ENCODE measurements at places on chromosomes 2 and 18. TPM values are rescaled to one million over a fixed set of nuclear protein-coding genes. Genes with fewer than 3 reads are reported as not detected.

FOXD4L1 gene
- not detected for polyA plus RNA-seq

NAT8 gene
- polyA plus RNA-seq = not detected

MRO gene
- polyA plus RNA-seq = not detected

G6PC2 gene
- not detected for polyA plus RNA-seq

IL36G gene
- not detected for polyA plus RNA-seq

DYSF gene
- not detected for polyA plus RNA-seq

RAD51AP2 gene
- polyA plus RNA-seq = not detected

CABLES1 gene
- not detected for polyA plus RNA-seq

AQP12A gene
- polyA plus RNA-seq = not detected

FHOD3 gene
- polyA plus RNA-seq = not detected

FER1L5 gene
- 0.02 TPM for polyA plus RNA-seq

FAP gene
- polyA plus RNA-seq = not detected

SOCS6 gene
- polyA plus RNA-seq = 1.4 TPM

DNA sequence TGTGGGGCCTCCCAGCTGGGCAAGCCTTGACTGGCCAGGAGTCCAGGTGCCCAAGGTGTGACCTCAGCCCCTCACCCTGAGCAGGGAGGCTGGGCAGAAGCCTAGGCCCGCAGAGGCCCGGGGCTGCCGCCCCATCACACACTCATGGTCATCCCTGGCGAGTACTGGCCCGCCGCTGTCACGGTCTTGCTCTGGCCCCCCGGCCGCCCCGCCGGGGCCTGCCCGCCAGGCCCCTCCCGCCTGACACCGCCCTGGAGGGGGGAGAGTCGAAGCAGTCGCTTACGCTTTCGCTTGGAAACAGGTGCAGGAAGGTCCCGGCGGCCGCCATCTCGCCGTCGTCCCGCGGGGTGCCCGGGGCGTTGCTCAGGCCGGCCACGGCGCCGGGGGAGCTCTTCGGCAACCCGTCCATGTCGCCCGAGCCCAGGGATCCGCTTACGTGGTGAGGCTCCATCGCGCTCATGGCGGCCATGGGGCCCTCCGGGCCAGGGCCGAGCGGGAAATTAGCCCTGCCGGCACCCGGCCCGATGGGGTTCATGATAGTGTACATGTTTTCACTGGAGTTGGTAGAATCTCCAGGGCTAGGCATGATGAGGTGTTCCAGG is 26.6 kb upstream of the ANKRD62 start:
- DNase-seq = no peak
- H3K4me3 ChIP-seq = no peak overlapping the region
- no peaks in the 10 kb centered on the region for H3K27me3 ChIP-seq
- H3K27ac ChIP-seq = no peak overlapping the region

GRCh38 chr18:68985172-68985820 is 187.4 kb downstream of the CCDC102B start:
- H3K27ac ChIP-seq = no peak overlapping the region
- H3K4me3 ChIP-seq = no peak overlapping the region
- DNase-seq = no peak
- no peaks in the 10 kb centered on the region for H3K36me3 ChIP-seq
- no peaks in the 10 kb centered on the region for H3K4me1 ChIP-seq
- H3K27me3 ChIP-seq = no peaks in the 10 kb centered on the region

- H3K4me3 ChIP-seq = no peak overlapping the region
- no peaks in the 10 kb centered on the region for H3K4me1 ChIP-seq
- H3K36me3 ChIP-seq = no peaks in the 10 kb centered on the region
- no peaks in the 10 kb centered on the region for H3K27me3 ChIP-seq
- DNase-seq = no peak
- no peak overlapping the region for H3K27ac ChIP-seq
Observed at GRCh38 chr2:34161549-34161948, 562.5 kb upstream of the FAM98A start.

GRCh38 chr2:203973676-203974075 is 37.1 kb downstream of the ICOS start:
- no peaks in the 10 kb centered on the region for H3K4me1 ChIP-seq
- no peaks in the 10 kb centered on the region for H3K36me3 ChIP-seq
- no peak for DNase-seq
- H3K27ac ChIP-seq = no peak overlapping the region

DNA sequence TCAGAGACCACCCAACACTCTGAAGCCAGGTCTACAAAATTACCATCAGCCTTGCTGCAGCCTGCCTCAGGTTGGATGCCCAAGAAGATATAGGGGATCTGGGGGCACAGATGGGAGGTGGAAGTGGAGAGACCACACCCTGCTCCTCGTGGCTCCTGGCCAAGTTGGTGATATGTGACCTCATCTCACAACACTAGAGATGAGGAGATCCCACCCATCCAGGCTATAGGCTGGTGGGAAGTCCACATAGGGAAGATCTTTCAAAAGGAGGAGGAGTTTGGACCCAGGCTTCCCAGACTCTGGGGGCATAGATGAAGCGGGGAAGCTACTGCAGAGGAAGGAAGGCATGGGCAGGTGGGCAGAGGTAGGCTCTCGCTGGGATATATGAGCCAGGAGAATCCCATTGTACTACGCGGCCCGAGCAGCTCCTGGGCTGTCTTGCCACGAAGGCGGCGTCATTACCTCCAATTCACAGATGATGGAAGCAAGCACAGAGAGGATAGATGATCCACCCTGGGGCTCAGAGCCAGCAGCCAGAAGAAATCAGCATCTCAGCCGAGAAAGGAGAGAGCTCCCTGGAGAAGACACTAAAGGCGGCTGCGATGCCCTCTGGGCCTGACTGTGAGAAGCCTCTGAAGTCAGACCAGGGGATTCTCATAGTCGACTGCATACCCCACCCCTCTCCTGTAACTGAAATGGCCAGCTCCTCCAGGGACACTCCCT is 96.0 kb downstream of the RHOB start:
- H3K4me3 ChIP-seq = no peak overlapping the region
- DNase-seq = no peak
- no peak overlapping the region for H3K27ac ChIP-seq
- no peaks in the 10 kb centered on the region for H3K27me3 ChIP-seq
- H3K36me3 ChIP-seq = no peaks in the 10 kb centered on the region

DNA sequence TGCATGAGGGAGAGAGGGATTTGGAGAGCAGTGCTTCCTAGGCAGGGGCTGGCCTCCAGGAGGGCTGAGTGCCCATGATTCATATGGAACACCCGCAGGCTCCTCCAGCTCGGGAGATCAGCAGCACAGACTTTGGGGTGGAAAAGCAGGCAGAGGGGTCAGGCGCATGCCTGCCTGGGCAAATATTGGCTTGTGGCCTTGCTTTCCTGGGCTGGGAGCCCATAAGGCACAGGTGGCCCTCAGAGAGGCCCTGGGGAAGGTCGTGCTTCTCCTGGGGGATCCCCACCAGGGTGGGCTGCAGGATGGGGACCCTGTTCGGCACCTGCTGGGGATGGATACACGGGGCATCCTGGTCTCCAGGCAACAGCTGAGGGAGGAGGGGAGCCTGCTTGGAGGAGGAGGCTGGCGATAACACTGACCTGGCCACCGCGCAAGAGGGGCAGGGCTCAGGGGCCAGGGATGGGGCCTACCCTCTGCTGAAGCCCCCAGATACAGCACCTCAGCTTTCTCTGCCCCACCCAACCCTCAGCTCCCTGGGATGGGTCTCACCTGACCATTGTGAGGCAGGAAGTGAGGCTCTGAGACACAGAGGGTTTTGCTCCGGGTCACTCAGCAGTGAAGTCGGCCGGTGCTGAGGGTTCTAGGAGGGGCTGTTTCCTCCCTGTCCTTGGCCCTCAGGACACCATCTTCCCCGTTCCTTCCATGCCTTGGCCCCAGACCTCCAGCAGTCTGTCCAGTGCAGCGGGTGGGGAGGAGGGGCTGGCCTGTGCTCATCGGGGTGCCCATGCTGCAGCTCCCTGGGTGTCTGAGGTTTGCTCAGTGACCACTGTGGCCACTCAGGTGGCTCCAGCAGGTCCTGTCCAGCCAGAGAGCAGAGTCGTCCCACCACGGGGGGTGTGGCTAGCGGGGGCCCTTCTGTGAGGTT is 12.0 kb downstream of the AQP12A start:
- H3K36me3 ChIP-seq = no peaks in the 10 kb centered on the region
- DNase-seq = no peak
- no peak overlapping the region for H3K4me3 ChIP-seq
- H3K27me3 ChIP-seq = peaks cover 3% of the 10 kb centered on the region
- peaks cover 10% of the 10 kb centered on the region for H3K4me1 ChIP-seq
- H3K27ac ChIP-seq = no peak overlapping the region

- no peaks in the 10 kb centered on the region for H3K4me1 ChIP-seq
- no peak overlapping the region for H3K4me3 ChIP-seq
- no peak for DNase-seq
- no peak overlapping the region for H3K27ac ChIP-seq
- H3K36me3 ChIP-seq = no peaks in the 10 kb centered on the region
Observed at GRCh38 chr2:113144259-113144658, 16.9 kb downstream of the IL1RN start.

GRCh38 chr18:71398531-71398930 is 1109.7 kb downstream of the SOCS6 start:
- no peak overlapping the region for H3K27ac ChIP-seq
- no peaks in the 10 kb centered on the region for H3K4me1 ChIP-seq
- no peaks in the 10 kb centered on the region for H3K36me3 ChIP-seq
- H3K27me3 ChIP-seq = no peaks in the 10 kb centered on the region
- no peak overlapping the region for H3K4me3 ChIP-seq
- no peak for DNase-seq

DNA sequence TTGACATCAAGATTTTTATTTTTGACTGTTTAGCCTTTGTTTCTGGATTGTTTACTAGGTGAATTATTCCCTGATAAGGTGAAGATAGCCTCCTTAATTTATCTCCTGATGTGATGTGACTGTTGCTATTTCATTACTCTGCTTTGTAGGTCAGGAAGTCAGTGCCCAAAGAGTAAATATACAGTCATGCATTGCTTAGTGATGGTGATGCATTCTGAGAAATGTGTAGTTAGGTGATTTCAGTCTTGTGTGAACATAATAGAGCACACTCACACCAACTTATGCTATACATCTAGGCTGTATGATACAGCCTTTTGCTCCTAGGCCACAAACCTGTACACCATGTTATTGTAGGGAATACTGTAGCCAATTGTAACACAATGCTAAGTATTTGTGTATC is 102.4 kb upstream of the THUMPD2 start:
- no peaks in the 10 kb centered on the region for H3K36me3 ChIP-seq
- no peak for DNase-seq
- H3K27ac ChIP-seq = no peak overlapping the region
- H3K27me3 ChIP-seq = no peaks in the 10 kb centered on the region
- no peak overlapping the region for H3K4me3 ChIP-seq
- no peaks in the 10 kb centered on the region for H3K4me1 ChIP-seq

- no peak for DNase-seq
- H3K4me1 ChIP-seq = no peaks in the 10 kb centered on the region
- H3K27ac ChIP-seq = no peak overlapping the region
Observed at GRCh38 chr2:41377837-41378236, 670.0 kb upstream of the PKDCC start.

GRCh38 chr18:63162271-63163014 is 157.1 kb downstream of the BCL2 start:
- H3K27me3 ChIP-seq = no peaks in the 10 kb centered on the region
- no peaks in the 10 kb centered on the region for H3K36me3 ChIP-seq
- H3K27ac ChIP-seq = peak overlapping the region; percentile 90
- DNase-seq = no peak
- peak overlapping the region; percentile 8 for H3K4me3 ChIP-seq

- H3K36me3 ChIP-seq = no peaks in the 10 kb centered on the region
- no peak for DNase-seq
- no peaks in the 10 kb centered on the region for H3K27me3 ChIP-seq
- no peak overlapping the region for H3K27ac ChIP-seq
- H3K4me3 ChIP-seq = no peak overlapping the region
Observed at GRCh38 chr2:173427887-173428668, 73.4 kb downstream of the CDCA7 start.

DNA sequence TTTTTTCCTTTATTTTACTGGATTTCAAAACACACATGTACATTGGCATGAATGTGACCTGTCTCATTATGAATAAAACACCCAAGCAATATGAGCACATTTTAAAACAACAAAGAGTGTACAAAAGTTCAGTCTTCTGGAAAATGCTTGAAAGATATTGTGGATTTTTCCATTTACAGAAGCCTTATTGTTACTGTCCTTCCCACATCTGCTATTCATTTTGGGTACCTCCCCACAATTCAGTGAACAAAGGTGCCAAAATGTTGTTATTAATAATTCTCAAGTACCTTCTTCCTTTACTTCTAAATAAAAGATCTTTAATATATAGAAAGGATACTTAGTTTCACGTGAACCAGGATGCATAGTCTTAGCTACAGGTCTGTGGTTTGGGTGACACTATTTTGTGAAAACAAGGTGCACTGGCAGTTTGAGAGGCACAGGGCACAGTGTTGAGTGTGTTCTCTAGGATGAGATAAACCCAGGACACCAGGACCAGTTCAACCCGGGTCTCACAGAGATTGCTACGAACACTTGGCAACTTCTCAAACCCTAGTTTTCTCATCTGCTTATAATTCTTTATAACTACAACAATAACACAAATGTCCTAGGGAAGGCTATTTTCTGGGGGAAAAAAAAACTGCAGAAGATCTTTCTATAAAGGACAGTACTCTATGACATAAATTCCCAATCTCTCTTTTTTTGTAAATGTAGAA is 84.5 kb upstream of the GALNT5 start:
- no peak overlapping the region for H3K4me3 ChIP-seq
- DNase-seq = no peak
- H3K27me3 ChIP-seq = no peaks in the 10 kb centered on the region
- H3K27ac ChIP-seq = no peak overlapping the region
- H3K36me3 ChIP-seq = no peaks in the 10 kb centered on the region
- H3K4me1 ChIP-seq = no peaks in the 10 kb centered on the region

GRCh38 chr18:54119524-54120019 is 104.9 kb downstream of the MBD2 start:
- no peaks in the 10 kb centered on the region for H3K27me3 ChIP-seq
- no peaks in the 10 kb centered on the region for H3K4me1 ChIP-seq
- peak; percentile 39 for DNase-seq
- no peak overlapping the region for H3K4me3 ChIP-seq
- H3K27ac ChIP-seq = no peak overlapping the region
- no peaks in the 10 kb centered on the region for H3K36me3 ChIP-seq

DNA sequence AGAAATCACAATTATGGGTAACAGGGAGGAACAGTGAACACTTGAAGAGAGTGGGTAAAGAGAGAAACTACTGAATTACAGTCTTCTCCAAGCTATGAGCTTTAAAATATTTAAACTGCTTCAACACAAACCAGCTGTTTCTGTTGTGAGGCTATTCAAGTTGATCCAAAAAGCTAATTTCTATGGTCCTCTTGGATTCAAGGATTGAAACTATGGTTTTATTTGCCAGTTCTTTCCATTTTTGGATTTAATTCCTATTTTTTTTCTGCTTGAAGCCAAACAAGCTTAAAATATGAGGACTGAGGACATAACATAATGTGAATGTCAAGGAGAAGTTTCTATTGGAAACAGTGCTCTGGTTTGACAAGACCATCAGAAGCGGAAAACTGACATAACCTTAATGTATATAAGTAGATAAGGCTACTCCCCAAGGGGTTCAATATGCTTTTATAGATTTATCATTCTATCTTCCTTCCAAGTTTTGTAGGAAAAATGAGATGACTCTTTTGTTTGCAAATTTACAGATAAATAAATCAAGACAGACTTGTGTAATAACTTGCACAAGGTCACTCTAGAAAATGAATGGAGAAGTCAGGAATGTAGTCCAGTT is 60.7 kb upstream of the AQP4 start:
- no peaks in the 10 kb centered on the region for H3K36me3 ChIP-seq
- no peak for DNase-seq
- H3K27ac ChIP-seq = no peak overlapping the region
- no peaks in the 10 kb centered on the region for H3K4me1 ChIP-seq
- H3K4me3 ChIP-seq = no peak overlapping the region
- no peaks in the 10 kb centered on the region for H3K27me3 ChIP-seq

All from naive thymus-derived CD4-positive, alpha-beta T cell (primary cell).